Naive thymus-derived CD4-positive, alpha-beta T cell (primary cell): ENCODE measurements at places on chromosomes 4 and X. TPM values are rescaled to one million over a fixed set of nuclear protein-coding genes. Genes with fewer than 3 reads are reported as not detected.

DNA sequence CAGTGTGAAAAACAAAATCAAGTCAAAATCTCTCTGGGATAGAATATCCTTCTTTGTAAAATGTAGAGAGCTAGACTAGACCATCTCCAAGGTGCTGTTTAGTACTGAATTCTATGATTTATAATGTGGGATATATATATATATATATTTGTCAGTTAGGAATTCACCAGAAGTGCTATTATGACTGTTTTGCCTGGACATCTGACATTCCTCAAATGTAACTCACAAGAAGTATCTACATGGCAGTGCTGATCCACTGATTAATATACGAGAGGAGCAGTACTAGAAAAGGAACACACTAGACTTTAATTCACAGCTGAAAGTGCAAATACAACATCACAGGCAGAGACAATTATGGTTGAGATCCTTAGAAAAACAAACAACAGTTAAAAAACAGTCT lies 208.9 kb downstream of the GBA3 start:
- no peaks in the 10 kb centered on the region for H3K4me1 ChIP-seq
- H3K27ac ChIP-seq = no peak overlapping the region
- no peaks in the 10 kb centered on the region for H3K36me3 ChIP-seq
- DNase-seq = no peak
- H3K4me3 ChIP-seq = no peak overlapping the region
- H3K27me3 ChIP-seq = no peaks in the 10 kb centered on the region

GRCh38 chrX:79130857-79131256 lies 13.6 kb upstream of the GPR174 start:
- H3K4me3 ChIP-seq = no peak overlapping the region
- no peaks in the 10 kb centered on the region for H3K27me3 ChIP-seq
- no peak for DNase-seq
- no peaks in the 10 kb centered on the region for H3K36me3 ChIP-seq

STAP1 gene
- 39.1 and 41.2 TPM in 2 replicates for total RNA-seq

SCRG1 gene
- not detected for total RNA-seq

DNA sequence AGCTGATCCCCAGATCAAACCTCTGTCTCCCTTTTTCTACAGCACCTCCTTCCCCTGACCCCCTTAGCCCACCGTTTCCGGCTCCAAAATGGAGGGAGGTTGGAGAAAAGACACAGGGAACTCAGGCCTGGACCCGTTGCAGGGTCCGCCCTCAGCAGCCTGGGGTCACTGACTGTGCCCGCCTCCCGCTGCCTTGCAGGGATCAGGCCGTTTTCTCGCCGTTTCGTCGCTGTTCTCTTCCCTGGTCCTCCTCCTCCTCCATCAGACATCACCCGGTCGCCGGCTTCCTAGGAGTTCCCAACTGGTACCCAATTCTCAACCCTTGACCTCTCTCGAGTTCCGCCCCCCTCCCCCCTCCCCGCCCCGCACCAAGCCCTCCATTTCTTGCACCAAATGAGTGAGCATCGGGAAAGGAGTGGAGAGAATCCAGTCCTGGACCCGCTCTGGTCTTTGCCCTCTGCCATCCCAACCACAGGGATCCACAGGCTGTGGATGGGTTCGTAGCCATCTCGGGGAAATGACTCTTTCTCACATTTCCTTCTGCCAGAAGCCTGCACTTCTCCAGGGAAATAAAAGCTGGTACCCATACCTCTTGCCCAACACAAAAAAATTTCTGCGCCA lies 493 bp downstream of the TCEAL5 start:
- H3K4me1 ChIP-seq = no peaks in the 10 kb centered on the region
- H3K4me3 ChIP-seq = no peak overlapping the region
- no peaks in the 10 kb centered on the region for H3K36me3 ChIP-seq
- no peaks in the 10 kb centered on the region for H3K27me3 ChIP-seq

MAML3 gene
- total RNA-seq = 1.4 and 1.6 TPM in 2 replicates

DNA sequence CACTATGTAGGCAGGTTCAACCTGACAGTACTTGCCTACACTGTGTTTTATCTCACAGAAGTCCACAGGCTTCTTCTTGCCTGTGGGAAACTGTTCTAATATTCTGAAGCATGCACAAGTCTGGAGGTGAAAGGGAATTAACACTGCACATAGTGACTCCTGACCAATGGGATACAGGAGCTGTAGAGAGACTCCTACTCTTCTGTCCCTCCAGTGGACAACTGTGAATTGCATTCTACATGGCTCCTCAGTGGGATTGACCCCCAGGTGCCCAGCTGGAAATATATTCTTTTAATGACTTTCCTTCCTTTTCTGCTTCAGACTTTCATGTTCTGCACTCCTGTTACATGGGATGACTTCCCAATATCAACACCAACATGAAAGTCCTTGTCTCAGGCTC lies 8.2 kb upstream of the YIPF6 start:
- H3K4me3 ChIP-seq = no peak overlapping the region
- no peak overlapping the region for H3K27ac ChIP-seq
- DNase-seq = no peak
- no peaks in the 10 kb centered on the region for H3K36me3 ChIP-seq
- H3K27me3 ChIP-seq = no peaks in the 10 kb centered on the region

DNA sequence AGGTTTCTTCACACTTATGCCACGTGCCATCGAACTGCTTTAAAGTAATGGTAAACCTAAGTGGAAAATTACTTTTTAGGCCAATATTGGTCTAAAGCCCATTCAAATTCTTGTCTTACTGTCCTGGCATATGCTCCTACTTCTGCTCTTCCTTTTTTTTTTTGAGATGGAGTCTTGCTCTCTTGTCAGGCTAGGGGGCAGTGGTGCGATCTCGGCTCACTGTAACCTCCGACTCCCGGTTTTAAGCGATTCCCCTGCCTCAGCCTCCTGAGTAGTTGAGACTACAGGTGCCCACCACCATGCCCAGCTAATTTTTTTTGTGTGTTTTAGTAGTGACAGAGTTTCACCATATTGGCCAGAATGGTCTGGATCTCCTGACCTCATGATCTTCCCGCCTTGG lies 129.0 kb upstream of the TECRL start:
- H3K36me3 ChIP-seq = no peaks in the 10 kb centered on the region
- no peaks in the 10 kb centered on the region for H3K4me1 ChIP-seq
- no peaks in the 10 kb centered on the region for H3K27me3 ChIP-seq
- no peak overlapping the region for H3K27ac ChIP-seq
- no peak for DNase-seq
- H3K4me3 ChIP-seq = no peak overlapping the region
